Cardiac atrium fibroblast (primary cell): ENCODE measurements at places on chromosomes 5 and 9. TPM values are rescaled to one million over a fixed set of nuclear protein-coding genes. Genes with fewer than 3 reads are reported as not detected.

EQTN gene
- not detected in 2 replicates for total RNA-seq

GRXCR2 gene
- not detected in 2 replicates for total RNA-seq

SLC6A3 gene
- total RNA-seq, result not detected in 2 replicates

PTGDS gene
- 4.5 and 15.2 TPM in 2 replicates for total RNA-seq

PCDH12 gene
- 4.3 and 9.2 TPM in 2 replicates for total RNA-seq
